ENCODE measurements at places on chromosomes 5 and 9.

DNA sequence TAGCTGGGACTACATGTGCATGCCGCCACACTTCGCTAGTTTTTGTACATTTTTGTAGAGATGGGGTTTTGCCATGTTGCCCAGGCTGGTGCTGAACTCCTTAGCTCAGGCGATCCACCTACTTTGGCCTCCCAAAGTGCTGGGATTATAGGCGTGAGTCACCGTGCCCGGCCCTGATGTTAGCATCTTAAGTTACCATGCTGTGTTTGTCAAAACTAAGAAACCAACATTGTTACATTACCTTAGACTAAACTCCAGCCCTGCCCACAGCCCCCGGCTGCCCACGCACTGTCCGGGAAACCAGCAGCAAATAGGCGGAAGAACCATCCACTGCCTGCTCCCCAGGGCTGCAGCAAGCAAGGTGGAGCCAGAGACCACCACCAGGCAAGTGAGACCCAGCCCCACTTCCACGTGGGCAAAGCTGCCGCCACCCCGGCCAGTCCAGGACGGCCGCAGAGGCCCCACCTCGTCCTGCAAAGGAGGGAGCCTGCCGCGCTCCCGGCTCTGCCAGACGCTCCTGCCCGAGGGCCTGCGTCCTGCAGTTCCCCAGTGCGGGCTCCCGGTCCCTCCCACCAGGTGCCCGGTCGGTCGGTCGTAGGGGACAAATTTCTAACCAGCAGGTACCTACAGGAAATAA, 35.7 kb upstream of the TXN start:
- no peak for DNase-seq

- peak; percentile 22 for DNase-seq
Observed at GRCh38 chr9:13267743-13268142, 11.7 kb downstream of the MPDZ start.

- no peak for DNase-seq
Observed at GRCh38 chr5:108084105-108084504, 297.8 kb downstream of the FBXL17 start.

GRCh38 chr5:133220851-133221674, 169.2 kb downstream of the HSPA4 start:
- peak; percentile 27 for DNase-seq

- no peak for DNase-seq
Observed at GRCh38 chr5:146862641-146863040, 15.9 kb downstream of the PPP2R2B start.

- DNase-seq, result no peak
Observed at GRCh38 chr5:113122053-113122452, 145.5 kb downstream of the DCP2 start.
